T-cell (primary cell): ENCODE measurements at places on chromosomes 7 and 10.

- no peak for DNase-seq
These were observed 774.7 kb downstream of the PCDH15 start for GRCh38 chr10:54026340-54026739.

DNA sequence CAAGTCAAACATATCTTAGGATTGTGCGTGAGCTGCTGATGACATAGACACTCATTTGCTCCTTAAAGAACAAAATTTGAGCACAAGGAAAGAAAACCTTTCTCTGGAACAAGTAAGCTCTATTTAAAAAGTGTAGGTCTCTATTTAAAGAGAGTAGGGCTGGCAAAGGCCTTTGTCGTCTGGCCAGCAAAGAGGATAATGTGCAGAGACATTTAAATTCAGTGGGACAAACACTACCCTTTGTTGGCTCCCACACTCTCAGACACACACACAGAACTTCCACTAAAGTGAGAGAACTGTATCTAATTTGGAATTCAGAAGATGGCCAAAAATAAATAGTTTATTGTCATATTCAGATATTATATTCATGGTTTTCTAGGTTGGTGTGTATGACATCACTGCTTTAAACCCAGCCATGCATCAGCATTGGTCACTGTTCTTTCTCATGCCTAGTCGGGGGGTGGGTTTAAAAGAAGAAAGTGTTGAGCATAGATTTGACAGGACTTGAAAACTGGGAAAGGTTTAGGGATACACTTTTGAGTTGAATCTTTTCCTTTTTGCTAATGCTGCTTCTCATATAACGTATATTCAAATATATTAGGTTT, 49.5 kb upstream of the HDAC9 start:
- DNase-seq, result no peak

DNA sequence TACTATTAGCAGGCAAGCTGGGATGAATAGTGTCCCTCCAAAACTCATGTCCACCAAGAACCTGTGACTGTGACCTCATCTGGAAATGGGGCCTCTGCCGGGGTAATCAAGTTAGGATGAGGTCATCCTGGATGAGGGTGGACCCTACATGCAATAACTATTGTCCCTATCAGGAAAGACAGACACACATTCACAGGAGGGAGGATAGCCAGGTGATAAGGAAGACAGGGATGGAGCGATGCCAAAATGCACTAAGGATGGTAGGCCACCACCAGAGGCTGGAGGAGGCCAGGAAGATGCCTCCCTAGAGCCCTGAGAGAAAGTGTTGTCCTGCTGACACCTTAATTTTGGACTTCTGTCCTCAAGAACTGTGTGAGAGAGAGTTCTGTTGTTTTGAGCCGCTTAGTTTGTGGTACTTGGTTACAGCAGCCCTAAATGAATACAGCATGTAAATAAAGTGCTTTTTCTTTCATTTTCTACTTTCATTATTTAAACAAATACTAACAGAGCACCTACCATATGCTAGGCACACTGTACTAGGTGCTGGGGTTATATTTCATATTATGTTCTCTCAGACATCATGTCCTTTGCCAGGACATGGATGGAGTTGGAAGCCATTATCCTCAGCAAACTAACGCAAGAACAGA, 111.9 kb downstream of the USP6NL start:
- DNase-seq, result no peak

GRCh38 chr7:41847151-41847550, 144.3 kb upstream of the INHBA start:
- DNase-seq, result no peak

GRCh38 chr7:67371429-67372305, 375.0 kb downstream of the TYW1 start:
- peak; percentile 47 for DNase-seq

GRCh38 chr7:90173127-90173844, 19.0 kb downstream of the STEAP1 start:
- DNase-seq, result no peak

GRCh38 chr7:54888734-54889082, 129.7 kb upstream of the SEC61G start:
- no peak for DNase-seq

DNA sequence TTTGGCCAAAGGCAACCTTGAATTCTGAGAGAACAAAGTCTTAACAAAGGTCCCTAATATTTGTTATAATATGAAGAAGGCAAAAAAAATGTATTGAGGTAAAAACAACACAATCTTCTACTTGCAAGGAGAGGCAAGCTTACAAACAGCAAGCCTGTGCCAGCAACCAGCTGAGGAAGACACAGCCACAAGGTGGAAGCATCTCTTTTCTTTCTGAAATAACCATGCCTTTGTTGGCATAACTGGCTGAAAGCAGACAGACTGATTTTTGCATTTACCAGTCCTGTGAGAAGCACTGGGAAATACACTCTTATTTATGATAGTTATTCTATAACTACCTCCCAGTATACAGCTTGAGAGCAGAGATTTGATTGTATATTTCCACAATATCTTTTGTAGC, 292.0 kb downstream of the PHTF2 start:
- no peak for DNase-seq

DNA sequence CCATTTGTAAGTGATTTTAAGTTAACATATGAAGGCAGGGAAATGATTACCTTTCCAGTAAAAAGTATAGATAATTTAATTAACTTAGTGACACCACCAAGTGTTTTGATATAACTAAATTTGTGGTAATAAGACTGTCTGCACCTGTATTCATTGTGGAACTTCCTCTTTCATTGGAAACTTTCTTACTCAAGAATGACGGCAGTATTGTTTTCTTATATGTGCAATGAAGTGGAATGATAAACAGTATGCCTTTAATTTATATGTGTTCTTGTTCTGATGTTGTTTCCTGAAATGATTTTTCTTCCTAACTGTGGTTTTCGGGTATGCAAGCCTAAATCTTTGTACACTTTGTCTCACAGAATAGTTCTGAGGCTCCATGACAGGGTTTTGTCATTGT, 46.4 kb downstream of the CASD1 start:
- no peak for DNase-seq

DNA sequence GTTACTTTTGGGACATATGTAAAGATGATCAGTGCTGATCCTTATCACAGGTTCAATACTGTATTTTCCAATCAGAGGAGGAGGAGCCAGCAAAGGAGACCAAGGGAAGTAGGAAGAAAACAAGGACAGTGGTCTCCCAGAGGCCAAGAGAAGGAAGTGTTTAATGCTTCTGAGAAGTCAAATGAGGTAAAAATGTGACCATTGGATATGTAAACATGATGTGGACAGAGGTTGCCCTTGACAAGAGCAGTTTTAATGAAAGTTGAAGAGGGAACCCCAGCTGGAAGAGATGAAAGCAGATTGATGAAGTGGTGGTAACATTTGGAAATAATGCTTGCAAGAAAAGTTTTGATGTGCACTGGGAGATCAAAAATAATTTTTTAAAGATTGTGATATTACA, 18.8 kb downstream of the CROT start:
- no peak for DNase-seq

DNA sequence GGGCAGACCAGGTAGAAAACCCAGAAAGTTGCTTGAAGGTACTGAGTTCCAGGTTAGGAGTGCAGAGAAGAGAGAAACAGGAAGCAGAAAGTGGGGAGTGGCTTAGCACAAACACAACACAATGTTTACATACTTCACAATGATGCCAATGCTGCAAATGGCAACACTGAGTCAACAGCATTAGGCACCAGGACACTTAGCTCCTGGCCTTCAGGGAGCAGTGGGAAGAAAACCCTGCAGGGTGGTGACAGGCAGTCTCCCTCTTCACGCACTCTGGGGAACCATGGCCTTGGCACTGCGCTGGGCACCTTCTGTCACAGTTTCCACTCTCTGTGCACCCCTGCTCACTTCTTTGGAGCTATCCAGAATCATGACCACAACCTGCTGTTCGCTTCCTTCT, 7.3 kb downstream of the ICA1 start:
- DNase-seq, result no peak

GRCh38 chr10:13734151-13734550, 147.4 kb downstream of the PRPF18 start:
- DNase-seq, result no peak

DNA sequence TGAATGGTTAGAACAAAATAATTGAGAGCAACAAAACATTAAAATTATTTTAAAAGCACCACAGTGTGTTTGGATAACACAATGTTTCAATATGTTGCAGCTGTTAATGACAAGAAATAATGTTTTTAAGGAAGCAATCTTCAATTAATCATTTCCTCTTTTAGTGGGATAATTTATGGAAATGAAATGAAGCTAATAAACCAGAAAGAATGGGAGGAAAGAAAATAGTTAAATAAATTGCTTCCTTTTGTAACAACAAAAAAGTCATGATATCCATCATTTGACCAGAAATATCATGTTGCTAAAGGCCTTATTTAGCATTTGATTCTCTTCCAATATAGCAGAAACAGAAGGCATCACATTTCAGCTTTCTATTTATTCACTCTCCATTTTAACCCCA, 224.5 kb downstream of the SEMA3A start:
- no peak for DNase-seq

DNA sequence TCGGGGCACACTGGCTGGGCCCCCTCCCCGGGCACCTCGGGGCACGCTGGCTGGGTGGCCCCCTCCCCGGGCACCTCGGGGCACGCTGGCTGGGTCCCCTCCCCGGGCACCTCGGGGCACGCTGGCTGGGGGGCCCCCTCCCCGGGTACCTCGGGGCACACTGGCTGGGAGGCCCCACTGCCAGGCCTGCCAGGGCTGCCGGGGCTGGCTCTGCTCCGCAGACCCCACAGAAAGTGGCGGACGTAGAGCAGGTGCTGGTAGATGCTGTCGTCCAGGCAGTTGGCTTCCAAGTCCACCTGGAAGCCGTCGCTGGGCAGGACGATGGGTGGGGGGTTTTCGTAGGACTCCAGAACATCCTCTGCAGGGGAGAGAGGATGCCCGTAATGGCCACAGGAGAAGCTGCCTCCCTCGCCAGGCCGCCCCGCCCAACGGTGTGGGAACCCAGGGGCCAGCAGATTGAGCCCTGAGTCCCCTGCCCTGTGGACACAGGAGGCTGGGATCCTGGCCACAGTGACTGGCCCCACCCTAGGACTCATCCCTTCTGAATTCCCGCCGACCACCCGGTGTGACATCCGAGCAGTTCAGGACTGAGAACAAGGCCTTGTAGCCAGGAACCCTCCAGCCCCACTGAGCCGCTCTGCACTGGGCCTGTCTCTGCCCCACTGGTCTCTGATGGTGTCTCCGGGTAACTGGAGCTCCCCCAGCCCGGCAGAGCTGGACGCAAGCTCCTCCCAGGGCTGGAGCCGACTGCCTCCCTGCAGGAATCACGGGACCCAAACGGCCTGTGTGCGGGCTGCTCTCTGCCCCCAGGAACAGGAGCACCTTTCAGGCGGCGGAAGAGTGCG, 28.2 kb downstream of the AP5Z1 start:
- DNase-seq, result no peak

GRCh38 chr7:139745678-139746143, 32.1 kb downstream of the HIPK2 start:
- no peak for DNase-seq

DNA sequence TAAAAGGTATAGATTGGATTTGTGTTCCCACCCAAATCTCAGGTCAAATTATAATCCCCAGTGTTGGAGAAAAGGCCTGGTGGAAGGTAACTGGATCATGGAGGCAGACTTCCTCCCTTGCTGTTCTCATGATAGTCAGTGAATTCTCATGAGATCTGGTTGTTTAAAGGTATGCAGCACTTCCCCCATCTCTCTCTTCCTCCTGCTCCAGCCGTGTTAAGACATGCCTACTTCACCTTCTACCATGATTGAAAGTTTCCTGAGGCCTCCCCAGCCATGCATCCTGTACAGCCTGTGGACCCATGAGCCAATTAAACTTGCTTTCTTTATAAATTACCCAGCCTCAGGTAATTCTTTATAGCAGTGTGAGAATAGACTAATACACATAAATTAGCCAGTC, 39.1 kb downstream of the HTR7 start:
- no peak for DNase-seq

- no peak for DNase-seq
These were observed 2.1 kb upstream of the PALD1 start for GRCh38 chr10:70476249-70477035.

DNA sequence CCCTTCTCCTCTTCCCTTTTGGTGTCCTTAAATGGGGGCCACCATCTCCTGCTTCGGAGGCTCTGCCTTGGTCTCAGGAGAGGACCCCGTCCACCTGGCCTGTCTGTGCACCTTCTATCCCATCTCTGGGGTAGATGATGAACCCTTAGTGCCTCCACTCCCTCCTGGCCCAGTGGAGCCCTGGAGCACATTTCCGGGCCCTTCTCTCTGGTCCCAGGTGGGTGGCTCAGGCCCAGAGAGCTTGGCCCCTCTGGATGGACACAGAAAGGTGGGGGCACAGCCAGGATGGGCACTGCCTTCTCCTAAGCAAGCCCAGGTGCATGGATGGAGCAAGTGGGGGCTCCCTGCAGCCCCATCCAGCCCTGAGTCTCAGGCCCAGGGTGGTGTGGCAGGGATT, 121.4 kb upstream of the RET start:
- DNase-seq, result no peak

DNA sequence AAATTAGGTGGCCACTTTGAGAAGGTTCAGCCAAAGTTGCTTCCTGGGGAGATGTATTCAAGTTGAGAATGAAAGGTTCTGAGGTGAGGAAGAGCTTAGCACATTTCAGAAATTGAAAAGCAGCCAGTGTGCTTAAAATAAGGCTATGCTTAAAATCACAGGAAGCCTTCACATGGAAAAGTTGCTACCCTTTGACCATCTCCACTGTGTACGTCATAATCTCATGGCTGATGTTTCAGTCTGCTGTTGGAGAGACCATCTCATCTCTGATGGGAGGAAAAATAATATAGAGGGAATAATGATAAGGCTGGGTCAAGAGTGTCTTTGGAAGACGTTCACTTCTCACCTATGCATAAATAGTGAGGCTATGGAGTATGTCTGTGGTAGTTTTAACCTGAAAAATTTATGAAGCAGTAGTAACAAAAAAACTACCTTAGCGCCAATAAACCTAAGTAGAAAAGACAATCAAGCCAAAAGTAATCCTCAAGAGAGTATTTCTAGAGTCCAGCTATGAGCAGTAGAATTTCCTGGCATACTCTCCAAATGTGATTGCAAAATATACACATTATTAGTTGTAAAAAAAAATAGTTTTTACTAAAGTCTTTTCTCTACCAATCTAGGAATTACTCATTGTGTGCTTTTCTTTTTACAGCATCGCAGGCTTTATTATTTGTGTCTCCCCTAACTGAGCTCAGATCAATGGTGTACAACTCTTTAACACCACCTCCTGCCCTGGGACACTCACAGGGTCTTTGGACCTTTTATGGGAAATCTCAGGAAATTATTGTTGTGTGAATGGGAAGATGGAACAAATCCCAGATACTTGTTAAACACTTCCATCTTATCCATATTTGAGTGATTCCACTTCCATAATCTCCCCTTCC, 435.2 kb upstream of the LRGUK start:
- DNase-seq, result no peak

DNA sequence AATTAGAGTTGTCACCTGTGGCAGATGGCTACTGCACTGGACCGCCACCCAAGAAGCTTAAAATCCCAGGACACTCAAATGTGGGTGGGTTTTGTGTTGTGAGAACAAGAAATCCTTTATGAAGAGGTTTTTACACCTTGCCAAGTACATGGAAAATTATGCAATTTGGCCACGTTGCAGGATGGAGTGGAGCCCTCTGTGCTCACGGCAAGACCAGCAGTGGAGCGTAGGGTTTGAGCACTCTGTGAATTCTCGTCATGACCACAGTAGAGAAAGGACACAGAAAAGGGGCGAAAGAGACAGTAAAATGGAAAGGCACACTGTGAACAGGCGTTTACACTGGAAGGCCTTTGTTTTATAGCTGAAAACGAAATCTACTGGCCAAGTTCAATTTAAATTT, 222.6 kb downstream of the ADARB2 start:
- DNase-seq, result no peak
